Melanocyte of skin (primary cell): ENCODE measurements at places on chromosomes 1 and 21. TPM values are rescaled to one million over a fixed set of nuclear protein-coding genes. Genes with fewer than 3 reads are reported as not detected.

Gene DLGAP3
- under 0.01 TPM in 1 of 2 replicates, not detected in the other for total RNA-seq

Gene CHI3L2
- 3.1 TPM in 1 of 2 replicates, not detected in the other for total RNA-seq

Gene PRAMEF20
- total RNA-seq = not detected in 2 replicates

Gene C1QC
- not detected in 2 replicates for total RNA-seq

Gene TP73
- total RNA-seq = under 0.01 TPM in 1 of 2 replicates, not detected in the other

Gene MARK1
- total RNA-seq = 1.7 and 4.0 TPM in 2 replicates

Gene PAFAH2
- total RNA-seq = 12.3 and 14.2 TPM in 2 replicates

Gene SDC3
- 168 and 308 TPM in 2 replicates for total RNA-seq

Gene FCRL1
- total RNA-seq = under 0.01 TPM in 1 of 2 replicates, not detected in the other

Gene FAM151A
- not detected in 2 replicates for total RNA-seq

Gene NCAM2
- total RNA-seq = 10.0 and 18.0 TPM in 2 replicates

Gene IQCC
- total RNA-seq = 1.4 and 1.8 TPM in 2 replicates

Gene FCRL5
- not detected in 2 replicates for total RNA-seq

Gene OR2T33
- total RNA-seq = not detected in 2 replicates

Gene ITLN1
- not detected in 2 replicates for total RNA-seq

Gene PLA2G2C
- total RNA-seq = not detected in 2 replicates

Gene C1orf94
- total RNA-seq = not detected in 2 replicates

Gene PAPPA2
- under 0.01 TPM in 1 of 2 replicates, not detected in the other for total RNA-seq

Gene RGSL1
- total RNA-seq = not detected in 2 replicates

Gene ACTL8
- total RNA-seq = not detected in 2 replicates

Gene HUNK
- total RNA-seq = 0.15 and 0.33 TPM in 2 replicates

Gene EPHA8
- total RNA-seq = under 0.01 TPM in 1 of 2 replicates, not detected in the other

Gene WDR26
- total RNA-seq = 64.6 and 65.1 TPM in 2 replicates

Gene HMGCS2
- not detected in 2 replicates for total RNA-seq

Gene FCGR1A
- total RNA-seq = not detected in 2 replicates

Gene RGL1
- total RNA-seq = 6.7 and 6.8 TPM in 2 replicates

Gene SELENBP1
- total RNA-seq = 42.0 and 55.6 TPM in 2 replicates

Gene PTAFR
- 0.15 TPM in 1 of 2 replicates, not detected in the other for total RNA-seq

Gene RGS2
- 5.1 and 14.5 TPM in 2 replicates for total RNA-seq

Gene SLC30A7
- total RNA-seq = 56.3 and 83.3 TPM in 2 replicates

Gene LGR6
- not detected in 2 replicates for total RNA-seq

Gene KIF14
- 16.7 and 18.7 TPM in 2 replicates for total RNA-seq

Gene SAMD13
- total RNA-seq = 1.00 and 4.2 TPM in 2 replicates

Gene SPRR2A
- total RNA-seq = not detected in 2 replicates

Gene TFF3
- 2.5 and 6.7 TPM in 2 replicates for total RNA-seq

Gene MYBPH
- total RNA-seq = not detected in 2 replicates

Gene LENEP
- 0.67 and 1.7 TPM in 2 replicates for total RNA-seq

Gene AMY1B
- total RNA-seq = not detected in 2 replicates

Gene IGSF3
- 44.3 and 53.9 TPM in 2 replicates for total RNA-seq

Gene PBX1
- total RNA-seq = 2.0 and 3.2 TPM in 2 replicates

Gene AMPD1
- total RNA-seq = not detected in 2 replicates

Gene LMOD1
- total RNA-seq = under 0.01 and 0.73 TPM in 2 replicates

Gene HES5
- total RNA-seq = 0.67 TPM in 1 of 2 replicates, not detected in the other
